Muscle of arm (tissue), 14 donors: ENCODE measurements at places on chromosomes 13 and 19. TPM values are rescaled to one million over a fixed set of nuclear protein-coding genes. Genes with fewer than 3 reads are reported as not detected.

C19orf38 gene
- polyA plus RNA-seq: 2.1 TPM

SYDE1 gene
- polyA plus RNA-seq: 15.9 TPM

PLVAP gene
- polyA plus RNA-seq: 57.2 TPM

C19orf18 gene
- 1.4 TPM for polyA plus RNA-seq

LENG1 gene
- polyA plus RNA-seq: 10.6 TPM

FPR3 gene
- polyA plus RNA-seq: 0.22 TPM

LRRC4B gene
- polyA plus RNA-seq: 14.1 TPM

ZNF850 gene
- 2.7 TPM for polyA plus RNA-seq

MRPL54 gene
- 22.5 TPM for polyA plus RNA-seq

CDC42EP5 gene
- polyA plus RNA-seq: 29.4 TPM

VSTM1 gene
- polyA plus RNA-seq: not detected

LIN37 gene
- 5.3 TPM for polyA plus RNA-seq

SLC25A41 gene
- 0.48 TPM for polyA plus RNA-seq

QPCTL gene
- polyA plus RNA-seq: not detected

SHC2 gene
- polyA plus RNA-seq: not detected

CALR3 gene
- polyA plus RNA-seq: not detected

C19orf73 gene
- 0.74 TPM for polyA plus RNA-seq

WDR62 gene
- polyA plus RNA-seq: 4.7 TPM

TTC9B gene
- not detected for polyA plus RNA-seq

HIPK4 gene
- 1.4 TPM for polyA plus RNA-seq

PROZ gene
- polyA plus RNA-seq: not detected

KCTD12 gene
- polyA plus RNA-seq: 356 TPM

KIR3DL2 gene
- not detected for polyA plus RNA-seq

FAM124A gene
- 2.1 TPM for polyA plus RNA-seq

SIGLEC14 gene
- not detected for polyA plus RNA-seq

CEACAM6 gene
- not detected for polyA plus RNA-seq

SLC17A7 gene
- 0.92 TPM for polyA plus RNA-seq

FTL gene
- 643 TPM for polyA plus RNA-seq

GRIK5 gene
- 1.7 TPM for polyA plus RNA-seq

LILRB1 gene
- 1.1 TPM for polyA plus RNA-seq

GJB6 gene
- polyA plus RNA-seq: not detected

IZUMO4 gene
- 3.0 TPM for polyA plus RNA-seq

ZGLP1 gene
- polyA plus RNA-seq: not detected

CHAMP1 gene
- polyA plus RNA-seq: 17.8 TPM

TNFSF9 gene
- 1.1 TPM for polyA plus RNA-seq

HNRNPUL1 gene
- polyA plus RNA-seq: 149 TPM

MEDAG gene
- 10.0 TPM for polyA plus RNA-seq

CGB1 gene
- polyA plus RNA-seq: not detected

RYR1 gene
- polyA plus RNA-seq: 565 TPM

UPK1A gene
- polyA plus RNA-seq: 5.6 TPM

OR7C1 gene
- polyA plus RNA-seq: 1.1 TPM

CRX gene
- polyA plus RNA-seq: 0.08 TPM

NKG7 gene
- polyA plus RNA-seq: 2.4 TPM

TRPM4 gene
- 32.3 TPM for polyA plus RNA-seq

NCR1 gene
- not detected for polyA plus RNA-seq

CGB8 gene
- polyA plus RNA-seq: 0.55 TPM

CPT1C gene
- 9.7 TPM for polyA plus RNA-seq

FFAR2 gene
- not detected for polyA plus RNA-seq

SOHLH2 gene
- polyA plus RNA-seq: 3.3 TPM

TMEM238 gene
- polyA plus RNA-seq: not detected

ANGPTL8 gene
- 0.36 TPM for polyA plus RNA-seq
